Activated CD4-positive, alpha-beta T cell treated with anti-CD3 and anti-CD28 coated beads, Interleukin-2, amount 50 U/mL, for 24 hours (primary cell): ENCODE measurements at places on chromosomes 7 and 10.

DNA sequence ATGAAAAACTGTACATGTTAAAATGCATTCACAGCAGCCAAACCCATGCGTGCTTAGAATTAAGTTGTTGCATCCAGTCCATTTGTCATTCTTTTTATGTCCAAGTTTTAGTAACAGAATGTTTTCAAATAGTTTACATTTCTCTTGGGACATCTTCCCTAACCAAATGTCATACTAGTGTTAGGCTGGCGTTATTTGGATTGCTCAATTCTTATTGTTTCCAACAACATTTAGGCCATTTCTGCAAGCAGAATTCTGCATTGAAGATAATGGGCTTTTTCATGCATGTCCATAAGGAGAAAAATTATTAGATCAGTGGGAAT, 203.0 kb downstream of the HIBADH start:
- DNase-seq: no peak

GRCh38 chr10:78756604-78757343, 312.0 kb upstream of the ZMIZ1 start:
- DNase-seq: no peak

DNA sequence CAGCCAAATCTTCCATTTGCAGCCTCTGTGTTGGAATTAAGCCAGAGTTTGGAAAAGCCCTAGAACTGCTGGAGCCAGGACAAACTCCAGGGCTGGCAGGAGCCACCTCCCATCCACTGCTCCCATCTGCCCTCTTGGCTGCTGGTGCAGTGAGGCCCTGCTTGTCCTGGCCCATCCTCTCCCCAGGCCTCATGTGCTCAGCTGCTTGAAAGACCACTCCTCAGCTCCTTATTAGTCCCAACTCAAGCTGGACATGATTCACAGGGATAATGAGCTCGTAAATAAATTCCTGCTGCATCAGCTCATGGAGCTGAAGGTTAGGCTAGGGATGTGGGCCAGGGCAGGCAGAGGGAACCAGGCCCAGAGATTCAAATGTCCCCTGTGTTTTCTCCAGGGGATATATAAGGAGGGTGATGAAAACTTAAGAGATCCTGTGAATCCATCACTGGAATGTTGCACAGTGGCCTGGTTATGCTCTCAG, 282.8 kb downstream of the RPS24 start:
- no peak for DNase-seq

DNA sequence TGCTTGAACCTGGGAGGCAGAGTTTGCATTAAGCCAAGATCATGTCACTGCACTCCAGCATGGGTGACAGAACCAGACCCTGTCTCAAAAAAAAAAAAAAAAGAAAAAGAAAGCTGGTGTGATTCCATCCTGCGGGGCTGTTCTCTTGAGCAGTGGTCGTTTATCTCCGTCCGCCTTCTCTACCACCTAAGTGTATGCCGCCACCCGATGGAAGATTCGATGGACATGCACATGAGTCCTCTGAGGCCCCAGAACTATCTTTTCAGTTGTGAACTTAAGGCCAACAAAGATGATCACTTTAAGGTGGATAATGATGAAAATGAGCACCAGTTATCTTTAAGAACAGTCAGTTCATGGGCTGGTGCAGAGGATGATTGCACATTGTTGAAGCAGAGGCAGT, 65.7 kb downstream of the ABRAXAS2 start:
- no peak for DNase-seq

GRCh38 chr10:79468015-79468560, 22.7 kb upstream of the ZCCHC24 start:
- no peak for DNase-seq

DNA sequence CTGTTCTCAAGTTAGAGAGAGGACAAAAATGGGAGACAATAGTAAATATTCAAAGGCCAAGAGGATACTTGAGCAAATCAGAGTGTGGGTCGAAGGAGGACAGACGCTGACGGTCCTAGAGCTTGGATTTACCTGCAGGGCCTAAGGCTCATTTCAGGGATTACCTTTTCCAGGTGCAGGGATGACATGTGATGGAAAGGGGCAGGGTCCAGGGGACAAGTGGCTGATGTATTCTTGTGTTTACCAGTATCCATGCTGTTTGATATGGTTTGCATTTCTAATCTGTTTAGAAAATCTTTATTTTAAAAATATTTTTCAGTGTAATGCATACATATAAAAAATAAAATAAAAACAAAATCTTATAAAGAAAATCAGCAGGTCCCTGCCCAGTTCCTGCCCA, 5.3 kb downstream of the GALNTL5 start:
- DNase-seq: no peak

DNA sequence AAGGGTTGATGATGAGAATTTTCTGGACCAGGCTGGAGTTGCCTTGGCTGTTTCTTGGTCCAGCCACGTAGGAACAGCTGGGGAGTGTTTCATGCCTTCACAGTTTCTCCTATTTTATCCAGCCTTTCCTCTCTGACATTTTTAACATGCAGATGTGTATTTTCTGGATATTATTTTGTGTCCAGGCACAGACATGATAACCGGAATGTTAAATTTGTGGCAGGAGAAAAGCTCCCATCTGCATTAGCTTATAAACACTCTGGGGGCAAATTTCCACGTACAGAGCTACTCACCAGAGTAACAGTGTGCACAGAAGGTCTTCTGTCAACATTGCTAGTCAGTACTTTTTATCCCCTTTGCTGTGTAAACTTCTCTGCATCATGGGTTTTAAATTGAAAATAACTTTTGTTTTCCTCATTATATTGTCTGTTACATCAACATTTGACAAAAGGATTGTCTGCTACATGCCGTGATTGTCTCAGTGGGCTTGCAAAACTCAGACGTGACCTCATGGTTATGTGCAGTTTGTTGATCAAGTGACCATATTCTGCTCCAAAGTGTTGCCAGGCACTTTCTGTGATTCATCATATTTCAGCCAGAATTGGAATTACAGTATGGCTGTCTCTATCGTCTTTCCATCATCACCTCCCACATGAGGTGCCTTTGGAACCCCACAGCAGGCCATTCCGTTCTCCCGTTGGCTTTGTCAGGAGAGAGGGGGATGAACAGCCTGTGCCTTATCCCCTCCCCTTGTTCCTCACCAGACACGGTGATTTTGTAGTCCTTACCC, 41.4 kb downstream of the INSYN2A start:
- DNase-seq: no peak

DNA sequence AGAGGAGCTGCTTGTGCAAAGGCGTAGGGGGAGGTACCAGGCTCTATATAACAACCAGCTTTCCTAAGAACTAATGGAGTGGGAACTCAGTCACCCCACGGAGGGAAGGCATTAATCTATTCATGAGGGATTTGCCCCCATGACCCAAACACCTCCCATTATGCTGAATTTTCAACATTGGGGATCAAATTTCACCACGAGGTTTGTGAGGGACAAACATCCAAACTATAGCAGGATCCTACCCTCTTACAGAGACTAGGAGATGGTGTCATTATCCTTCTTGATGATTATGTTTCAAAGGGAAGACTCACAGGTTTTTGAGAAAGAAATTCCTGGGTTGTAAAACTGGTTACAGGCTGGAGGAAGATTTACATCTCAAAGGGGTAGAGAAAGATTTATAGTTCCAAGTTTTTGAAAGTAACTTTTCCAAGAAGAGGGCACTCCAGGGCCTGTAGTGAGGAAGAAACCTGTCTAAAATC, 295.0 kb upstream of the DKK1 start:
- DNase-seq: no peak

GRCh38 chr7:151524331-151524730, 4.6 kb upstream of the RHEB start:
- DNase-seq: no peak

GRCh38 chr7:8931906-8932646, 498.7 kb downstream of the NXPH1 start:
- DNase-seq: no peak

- no peak for DNase-seq
Observed at GRCh38 chr7:108299251-108299973, 156.8 kb downstream of the NRCAM start.

- DNase-seq: no peak
Observed at GRCh38 chr10:103921750-103922195, 3.8 kb upstream of the STN1 start.

DNA sequence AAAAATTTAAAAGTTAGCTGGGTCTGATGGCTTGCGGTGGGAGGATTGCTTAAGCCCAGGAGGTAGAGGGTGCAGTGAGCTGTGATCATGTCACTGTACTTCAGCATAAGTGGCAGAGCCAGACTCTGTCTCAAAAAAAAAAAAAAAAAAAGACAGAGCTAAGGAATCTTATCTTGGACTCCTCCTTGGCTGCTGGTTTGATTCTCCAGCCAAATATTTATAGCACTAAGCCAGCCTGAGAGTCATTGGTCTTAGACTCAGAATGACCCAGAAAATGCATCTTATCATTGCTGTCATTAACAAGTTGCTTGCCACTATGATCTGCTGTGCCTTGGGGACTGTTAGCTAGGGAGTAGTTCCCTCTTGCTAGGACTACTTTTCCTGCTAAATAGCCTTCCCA, 164.7 kb downstream of the GNAT3 start:
- no peak for DNase-seq
